ENCODE measurements at places on chromosomes 1 and 21.

GRCh38 chr1:147804942-147805723 lies 44.7 kb upstream of the GJA5 start:
- no peak for DNase-seq

DNA sequence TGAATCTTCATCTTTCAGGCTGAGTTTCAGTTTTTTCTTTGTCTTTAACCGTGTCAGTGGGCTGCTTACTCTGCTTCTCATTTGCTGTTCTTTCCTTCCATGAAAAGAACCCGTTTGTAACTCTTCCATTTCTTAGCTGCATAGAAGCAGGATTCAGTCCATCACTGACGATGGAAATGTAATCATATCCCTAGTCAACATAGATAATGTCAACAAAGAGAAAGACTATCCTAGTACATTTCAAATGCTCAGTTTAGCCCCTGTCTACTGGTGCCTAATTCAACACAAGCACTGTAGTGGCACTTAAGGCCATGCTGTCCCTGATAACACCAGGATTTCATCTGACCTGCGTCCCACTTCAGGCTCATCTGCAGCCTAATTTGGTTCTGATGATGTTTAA lies 376 bp downstream of the GBP1 start:
- peak; percentile 47 for DNase-seq

- no peak for DNase-seq
These were observed 58.9 kb downstream of the TGFBR3 start for GRCh38 chr1:91827087-91827458.

- no peak for DNase-seq
These were observed 10.4 kb upstream of the FCMR start for GRCh38 chr1:206932177-206932576.

GRCh38 chr1:54287801-54288211 lies 87.8 kb downstream of the MRPL37 start:
- DNase-seq, result no peak

DNA sequence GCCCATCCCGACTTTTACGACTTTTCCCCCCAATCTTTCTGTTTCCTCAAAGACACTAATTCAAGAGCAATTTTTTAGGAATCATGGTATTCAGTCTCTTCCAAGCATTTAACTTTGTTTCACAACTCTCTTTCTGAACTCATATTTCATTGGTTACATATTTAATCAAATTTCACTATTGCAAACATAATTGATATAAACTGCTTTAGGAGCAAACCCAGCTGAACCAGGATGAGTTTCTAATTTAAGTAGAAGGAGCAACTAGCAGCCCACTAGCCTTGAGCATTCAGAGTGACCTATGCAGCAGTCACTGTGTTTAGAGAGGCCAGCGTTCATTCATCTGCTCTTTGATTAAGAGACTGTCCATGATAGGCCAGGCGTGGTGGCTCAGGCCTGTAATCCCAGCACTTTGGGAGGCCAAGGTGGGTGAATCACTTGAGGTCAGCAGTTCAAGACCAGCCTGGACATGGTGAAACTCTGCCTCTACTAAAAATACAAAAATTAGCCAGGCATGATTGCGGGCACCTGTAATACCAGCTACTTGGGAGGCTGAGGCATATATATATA lies 1.8 kb downstream of the CELA2B start:
- no peak for DNase-seq

DNA sequence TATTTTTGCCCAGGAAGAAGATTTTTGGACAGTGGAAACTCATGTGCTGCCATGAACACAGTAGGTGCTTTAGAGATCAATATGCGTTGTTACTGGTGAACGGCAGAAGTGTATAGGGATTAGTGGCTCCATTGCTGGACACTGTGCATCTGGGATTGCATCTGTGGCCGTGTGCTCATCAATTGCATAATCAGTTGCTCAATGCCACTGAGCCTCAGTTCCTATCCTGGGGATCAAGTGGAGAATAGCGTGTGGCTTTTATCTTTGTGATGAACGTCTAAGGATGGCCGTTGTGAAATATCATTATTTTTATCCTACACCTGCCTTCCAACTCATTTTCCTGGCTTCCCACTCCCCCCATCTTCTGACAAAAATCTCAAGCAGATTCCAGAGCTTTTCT lies 5.4 kb downstream of the TNN start:
- DNase-seq, result no peak

- DNase-seq, result no peak
These were observed 17.9 kb upstream of the MIIP start for GRCh38 chr1:12001249-12001917.

DNA sequence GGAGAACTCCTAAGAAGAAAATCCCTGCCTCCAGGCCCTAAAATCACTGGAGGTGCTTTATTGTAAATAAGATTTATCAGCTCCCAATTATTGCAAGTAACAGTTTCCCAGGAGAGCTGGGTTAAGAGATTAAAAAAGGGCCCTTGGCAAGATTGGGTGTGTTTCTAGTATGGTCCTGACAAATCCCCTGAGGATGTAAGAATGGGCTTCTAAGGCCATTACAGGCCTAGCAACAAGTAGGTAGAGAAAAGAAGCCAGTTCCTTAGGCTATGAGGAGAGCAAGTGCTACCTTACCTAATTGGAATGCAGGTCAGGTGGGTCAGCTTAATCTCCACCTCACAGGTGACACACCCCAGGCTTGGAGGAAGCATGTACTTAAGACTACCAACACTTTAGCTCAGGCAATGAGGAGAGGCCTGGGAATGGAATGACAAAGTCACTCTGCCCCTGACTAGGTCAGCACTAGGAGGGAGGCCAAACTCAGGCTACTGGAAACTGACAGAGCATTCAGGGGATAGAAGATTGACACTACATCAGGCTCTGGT lies 6.8 kb upstream of the OTUD7B start:
- DNase-seq, result no peak

GRCh38 chr21:16071092-16071491 lies 341.3 kb downstream of the USP25 start:
- no peak for DNase-seq

GRCh38 chr21:46194374-46195334 lies 10.4 kb upstream of the SPATC1L start:
- DNase-seq, result no peak

DNA sequence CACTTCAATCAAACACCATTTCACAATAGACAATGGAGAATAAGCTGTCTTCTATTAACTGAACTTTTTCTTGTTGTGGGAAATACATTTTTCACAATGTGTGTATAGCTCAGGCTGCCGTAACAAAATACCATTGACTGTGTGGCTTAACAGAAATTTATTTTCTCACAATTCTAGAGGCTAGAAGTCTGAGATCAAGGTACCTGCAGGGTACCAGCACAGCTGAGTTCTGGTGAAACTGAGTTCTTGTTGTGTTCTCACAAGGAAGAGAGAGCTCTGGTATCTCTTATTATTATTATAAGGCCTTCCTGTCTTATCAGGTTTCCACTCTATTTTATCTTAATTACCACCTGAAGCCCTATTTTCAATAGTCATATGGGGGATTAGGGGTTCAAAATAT lies 15.4 kb downstream of the ST7L start:
- no peak for DNase-seq

GRCh38 chr21:42538479-42539275 lies 25.0 kb downstream of the SLC37A1 start:
- no peak for DNase-seq

- DNase-seq, result no peak
These were observed 216.4 kb upstream of the KIAA0040 start for GRCh38 chr1:175408986-175409385.

DNA sequence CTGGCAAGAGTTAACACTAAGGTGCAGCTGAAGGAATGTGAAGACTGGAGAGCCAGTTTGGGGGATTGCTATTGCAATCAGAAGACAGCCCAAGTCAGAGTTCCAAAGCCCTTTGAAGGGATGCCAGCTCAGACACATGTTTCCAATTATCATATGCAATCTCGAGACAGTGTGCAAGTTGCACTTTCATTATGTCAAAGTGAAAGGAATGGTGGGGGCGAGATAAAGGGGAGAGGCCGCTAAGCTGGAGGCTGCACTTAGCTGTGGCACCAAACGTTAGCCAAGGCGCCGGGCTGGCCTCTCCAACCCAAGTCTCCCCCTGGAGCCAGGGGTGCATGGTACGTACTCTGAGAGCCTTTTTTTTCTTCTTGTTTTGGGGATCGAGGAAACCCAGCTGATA lies 58.0 kb downstream of the NGF start:
- no peak for DNase-seq

GRCh38 chr1:167645625-167646414 lies 15.8 kb downstream of the RCSD1 start:
- DNase-seq, result no peak

DNA sequence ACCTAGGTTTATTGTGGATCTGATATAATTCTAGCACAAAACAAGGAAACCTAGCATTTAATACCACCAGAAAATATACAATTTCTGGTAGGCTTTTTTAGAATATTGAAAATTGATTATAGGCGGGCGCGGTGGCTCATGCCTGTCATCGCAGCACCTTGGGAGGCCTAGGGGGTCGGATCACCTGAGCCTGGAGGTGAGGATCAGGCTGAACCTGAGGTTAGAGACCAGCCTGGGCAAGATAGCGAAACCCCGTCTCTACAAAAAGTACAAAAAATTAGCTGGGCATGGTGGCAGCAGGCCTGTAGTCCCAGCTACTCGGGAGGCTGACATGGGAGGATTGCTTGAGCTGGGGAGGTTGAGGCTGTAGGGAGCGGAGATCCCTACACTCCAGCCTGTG lies 948 bp upstream of the COP1 start:
- DNase-seq, result no peak

GRCh38 chr1:60575326-60575977 lies 501.9 kb upstream of the C1orf87 start:
- DNase-seq, result no peak

DNA sequence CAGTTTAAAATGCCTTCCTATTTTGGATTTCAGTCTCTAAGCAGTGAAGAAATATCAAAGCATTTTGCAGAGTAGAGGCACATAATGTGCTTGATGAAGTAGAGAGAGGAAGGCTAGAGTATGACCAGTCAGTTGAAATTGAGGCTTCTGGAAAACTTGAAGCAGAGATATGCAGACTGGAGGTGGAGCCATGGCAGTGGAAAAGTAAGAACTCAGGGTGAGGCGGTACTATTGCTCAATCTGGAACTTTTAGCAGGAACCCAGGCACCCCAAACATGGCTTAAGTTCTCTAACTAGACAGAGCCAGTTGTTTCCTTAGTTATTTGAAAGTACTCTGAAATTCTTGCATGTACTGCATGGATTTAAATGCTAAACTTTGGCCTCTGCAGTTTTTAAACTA lies 288.6 kb downstream of the HHAT start:
- no peak for DNase-seq

- DNase-seq, result no peak
These were observed 115.6 kb upstream of the ADAMTS5 start for GRCh38 chr21:27082431-27083010.

- DNase-seq, result no peak
These were observed 36.2 kb upstream of the TNFRSF1B start for GRCh38 chr1:12130466-12131130.

GRCh38 chr1:14698314-14698713 lies 99.8 kb downstream of the KAZN start:
- no peak for DNase-seq

GRCh38 chr1:47382399-47382983 lies 33.6 kb upstream of the FOXE3 start:
- no peak for DNase-seq

GRCh38 chr1:201062511-201063091 lies 39.1 kb upstream of the KIF21B start:
- DNase-seq, result no peak

DNA sequence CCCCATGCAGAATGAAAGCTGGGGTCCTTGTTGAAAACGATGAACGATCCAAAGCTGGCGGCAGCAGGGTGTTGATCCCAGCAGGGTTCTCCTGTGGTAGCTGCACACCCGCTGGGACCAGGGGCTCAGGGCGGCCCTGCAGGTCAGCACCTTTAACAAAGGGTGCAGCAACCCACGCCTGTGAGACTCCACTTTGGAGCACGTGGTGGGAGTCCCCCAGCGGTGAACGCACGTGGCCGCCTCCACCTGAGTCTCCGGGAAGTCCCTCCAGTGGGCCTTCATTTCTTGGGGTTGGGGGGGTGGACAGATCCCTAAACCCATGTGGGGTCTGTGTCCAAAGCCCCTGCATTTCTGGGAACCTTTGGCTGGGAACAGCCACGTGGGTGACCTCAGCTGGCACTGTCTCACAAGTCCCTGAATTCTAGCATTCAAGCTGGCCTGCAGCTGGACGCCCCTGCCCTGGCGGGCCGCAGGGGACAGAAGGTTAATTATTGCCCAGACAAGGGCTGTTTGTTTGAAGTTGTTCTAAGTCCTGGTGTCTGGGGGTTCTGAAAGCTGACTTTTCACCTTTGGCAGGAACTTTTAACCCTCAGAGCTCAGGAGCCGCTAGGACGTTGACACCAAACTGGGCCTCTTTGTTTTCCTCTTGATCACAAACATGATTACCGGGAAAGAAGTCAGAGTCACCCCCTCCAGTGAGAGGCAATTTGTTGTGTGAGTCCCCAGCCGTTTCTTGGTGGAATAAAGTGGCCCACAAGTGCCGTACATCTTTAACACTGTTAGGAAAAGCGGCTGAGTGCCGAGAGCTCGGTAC lies 64.5 kb downstream of the COL18A1 start:
- DNase-seq, result no peak
